NCI-H2171 treated with DMSO at 0.1 percent for 48 hours (cell line): ENCODE measurements at places on chromosomes 2 and 18.
A peak's percentile ranks its signal among the peaks of the same experiment; 100 is the strongest.

DNA sequence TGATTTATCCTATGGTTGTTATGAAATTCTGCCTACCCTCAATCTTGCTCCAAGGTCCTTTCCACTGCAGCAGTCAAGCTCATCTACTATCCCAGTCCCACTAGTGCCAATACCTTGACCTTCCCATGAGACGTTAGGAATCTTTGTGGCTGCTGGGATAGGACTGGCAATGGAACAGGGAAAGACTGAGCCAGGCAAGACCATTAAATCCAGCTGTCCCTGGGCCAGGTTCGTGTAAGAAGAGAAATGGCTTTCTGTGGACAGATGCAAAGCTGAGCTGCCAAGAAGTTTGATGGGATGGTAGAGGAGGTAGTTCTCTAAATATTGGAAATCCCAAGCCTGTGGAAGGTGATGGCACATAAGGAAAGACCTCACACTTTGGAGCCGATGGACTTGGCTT lies 50.1 kb upstream of the TMEM17 start:
- DNase-seq: no peak

- no peak for DNase-seq
Observed at GRCh38 chr2:227805578-227805977, 8.1 kb upstream of the CCL20 start.

GRCh38 chr2:9378433-9379390 lies 44.6 kb downstream of the ITGB1BP1 start:
- peak; percentile 93 for DNase-seq

DNA sequence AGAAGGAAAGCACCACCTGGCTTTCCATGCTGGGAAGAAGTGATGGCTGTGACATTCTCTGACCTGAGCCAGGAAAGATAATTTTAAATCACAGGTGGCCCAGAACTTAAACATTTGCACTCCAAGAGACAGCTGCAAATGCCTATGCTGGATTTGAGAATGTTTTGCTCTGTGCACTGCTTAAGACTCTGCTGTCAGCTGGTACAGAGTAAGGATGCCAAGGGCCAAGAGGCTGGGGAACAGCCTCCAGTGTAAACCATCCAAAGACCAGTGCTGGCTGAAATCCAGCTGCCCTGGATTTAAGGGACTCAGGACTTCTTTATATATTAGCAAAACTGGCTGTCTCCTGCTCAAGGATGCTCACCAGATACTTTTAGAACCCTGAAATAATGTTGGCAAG lies 3.9 kb downstream of the HOXD8 start:
- DNase-seq: no peak

DNA sequence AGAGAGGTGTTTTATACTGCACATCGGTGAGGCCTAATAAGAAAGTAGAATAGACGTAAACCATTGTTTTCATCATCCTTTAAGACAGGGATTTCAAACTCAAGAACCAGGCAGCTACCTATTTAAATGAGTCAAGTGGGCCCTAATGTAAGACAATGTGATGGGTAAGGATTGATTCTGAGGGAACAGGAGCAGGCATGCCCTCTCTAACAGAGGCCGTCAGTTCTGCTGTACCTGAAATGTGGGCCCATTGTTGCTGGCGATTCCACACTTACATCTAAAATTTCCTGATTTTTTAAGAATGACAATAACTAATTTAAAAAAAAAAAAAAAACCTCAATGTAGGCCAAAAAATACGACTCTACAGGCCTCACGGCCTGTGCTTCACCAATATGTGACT lies 67.5 kb downstream of the ACSL3 start:
- no peak for DNase-seq

- DNase-seq: no peak
Observed at GRCh38 chr2:45026924-45027450, 17.7 kb upstream of the SIX2 start.

DNA sequence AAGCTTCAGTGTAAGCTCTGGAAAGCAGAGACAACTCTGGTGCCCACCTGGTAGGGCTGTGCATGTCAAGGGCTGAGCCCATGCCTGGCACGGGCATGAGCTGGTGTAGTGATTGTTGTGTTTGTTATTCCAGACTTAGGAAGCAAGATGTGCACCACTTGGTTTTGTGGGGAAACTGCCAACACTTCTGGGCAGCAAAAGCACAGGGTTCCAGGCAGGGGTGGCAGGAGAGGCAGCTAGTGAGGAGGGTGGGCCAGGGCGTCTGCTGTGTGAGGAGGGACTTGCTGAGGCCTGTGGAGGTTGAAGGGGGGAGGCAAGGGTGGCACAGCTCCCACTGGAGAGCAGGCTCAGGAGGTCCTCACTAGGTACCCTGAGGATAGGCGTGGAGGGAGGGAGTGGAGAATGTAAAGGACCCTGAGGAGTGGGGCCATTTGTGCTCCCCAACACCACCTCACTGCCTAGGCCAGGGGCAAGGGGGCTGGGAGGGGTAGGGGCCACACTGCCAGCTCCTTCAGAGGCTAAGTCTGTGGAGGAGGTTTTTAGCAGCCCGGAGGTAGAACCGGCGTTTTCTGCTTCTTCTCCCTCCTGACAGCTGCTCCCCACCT lies 104.0 kb upstream of the POU3F3 start:
- no peak for DNase-seq

DNA sequence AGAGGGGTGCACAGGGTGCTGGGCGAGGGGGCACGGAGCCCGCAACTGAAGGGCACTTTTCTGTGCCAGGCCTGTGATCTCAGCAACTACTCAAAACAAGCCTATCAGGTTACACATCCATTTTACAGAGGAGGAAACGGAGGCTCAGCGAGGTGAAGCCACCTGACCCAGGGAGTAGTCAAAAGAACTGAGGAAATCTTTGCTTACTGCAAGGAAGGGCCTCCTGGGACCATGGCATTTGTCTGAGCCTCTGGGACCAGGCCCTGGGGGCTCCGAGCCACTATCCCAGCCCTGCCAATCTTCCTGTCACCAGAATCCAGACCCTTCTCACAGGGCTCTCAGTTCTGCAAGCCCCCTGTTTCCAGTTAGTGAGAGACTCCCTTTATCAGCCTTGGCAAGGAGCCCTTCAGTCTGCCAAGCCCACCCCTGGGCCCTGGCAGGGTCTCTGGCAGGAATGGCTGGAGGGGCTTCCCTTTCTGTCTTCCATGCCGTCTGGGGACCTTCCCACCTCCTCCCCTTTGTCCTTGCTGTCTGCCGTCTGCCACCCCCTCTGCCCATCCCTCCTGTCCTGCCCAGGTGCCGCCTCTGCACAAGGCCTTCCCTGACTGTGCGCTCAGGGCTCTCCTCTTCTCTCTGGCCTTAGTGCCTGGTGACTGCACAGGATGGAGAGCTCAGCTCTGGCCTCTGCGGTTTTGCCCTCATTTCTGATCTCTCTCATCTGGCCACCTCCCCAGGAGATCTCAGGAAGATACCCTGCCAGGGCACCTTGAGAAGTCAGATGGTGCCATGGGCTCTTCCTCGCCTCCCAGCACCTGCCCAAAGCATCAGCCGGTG lies 194.7 kb upstream of the GLI2 start:
- DNase-seq: no peak

- no peak for DNase-seq
Observed at GRCh38 chr2:239293775-239294430, 106.9 kb downstream of the HDAC4 start.

DNA sequence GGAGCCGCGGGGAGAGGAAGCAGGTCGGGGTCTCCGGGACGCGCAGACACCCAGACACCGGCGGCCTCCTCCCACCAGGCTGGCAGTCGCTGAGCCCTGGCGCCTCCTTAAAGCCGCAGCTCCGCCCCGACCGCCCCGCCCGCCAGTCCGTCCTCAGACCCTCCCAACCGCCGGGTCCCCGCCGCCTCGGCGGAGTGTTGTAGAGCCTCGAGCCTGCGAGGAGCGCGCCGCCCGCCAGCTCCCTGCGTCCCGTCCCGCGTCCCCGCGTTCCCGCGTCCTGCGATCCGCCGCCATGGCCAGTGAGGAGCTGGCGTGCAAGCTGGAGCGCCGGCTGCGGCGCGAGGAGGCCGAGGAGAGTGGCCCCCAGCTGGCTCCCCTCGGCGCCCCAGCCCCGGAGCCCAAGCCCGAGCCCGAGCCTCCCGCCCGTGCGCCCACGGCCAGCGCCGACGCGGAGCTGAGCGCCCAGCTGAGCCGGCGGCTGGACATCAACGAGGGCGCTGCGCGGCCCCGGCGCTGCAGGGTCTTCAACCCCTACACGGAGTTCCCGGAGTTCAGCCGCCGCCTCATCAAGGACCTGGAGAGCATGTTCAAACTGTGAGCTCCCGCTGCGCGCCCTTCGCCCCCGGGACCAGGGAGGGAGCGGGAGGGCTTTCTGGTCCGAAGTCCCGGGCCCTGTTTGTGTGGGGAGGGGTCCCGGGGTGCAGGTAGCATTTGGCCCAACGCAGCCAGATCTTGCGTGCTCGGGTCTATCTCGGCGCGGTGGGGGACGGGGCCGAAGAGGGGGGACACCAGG lies at the start of gene EFHD1:
TSS of gene EFHD1 (plus strand) at position 192 of the 793 bp plus-strand sequence. CDS start at position 293, 101 bp downstream.
- DNase-seq: peak; percentile 41
